Stimulated activated CD4-positive, alpha-beta T cell treated with anti-CD3 and anti-CD28 coated beads, Interleukin-15, amount 100 ng/mL, for 1 hour (primary cell): ENCODE measurements at places on chromosomes 11 and 22.

- DNase-seq = no peak
Observed at GRCh38 chr11:108027057-108027456, 18.4 kb downstream of the CUL5 start.

DNA sequence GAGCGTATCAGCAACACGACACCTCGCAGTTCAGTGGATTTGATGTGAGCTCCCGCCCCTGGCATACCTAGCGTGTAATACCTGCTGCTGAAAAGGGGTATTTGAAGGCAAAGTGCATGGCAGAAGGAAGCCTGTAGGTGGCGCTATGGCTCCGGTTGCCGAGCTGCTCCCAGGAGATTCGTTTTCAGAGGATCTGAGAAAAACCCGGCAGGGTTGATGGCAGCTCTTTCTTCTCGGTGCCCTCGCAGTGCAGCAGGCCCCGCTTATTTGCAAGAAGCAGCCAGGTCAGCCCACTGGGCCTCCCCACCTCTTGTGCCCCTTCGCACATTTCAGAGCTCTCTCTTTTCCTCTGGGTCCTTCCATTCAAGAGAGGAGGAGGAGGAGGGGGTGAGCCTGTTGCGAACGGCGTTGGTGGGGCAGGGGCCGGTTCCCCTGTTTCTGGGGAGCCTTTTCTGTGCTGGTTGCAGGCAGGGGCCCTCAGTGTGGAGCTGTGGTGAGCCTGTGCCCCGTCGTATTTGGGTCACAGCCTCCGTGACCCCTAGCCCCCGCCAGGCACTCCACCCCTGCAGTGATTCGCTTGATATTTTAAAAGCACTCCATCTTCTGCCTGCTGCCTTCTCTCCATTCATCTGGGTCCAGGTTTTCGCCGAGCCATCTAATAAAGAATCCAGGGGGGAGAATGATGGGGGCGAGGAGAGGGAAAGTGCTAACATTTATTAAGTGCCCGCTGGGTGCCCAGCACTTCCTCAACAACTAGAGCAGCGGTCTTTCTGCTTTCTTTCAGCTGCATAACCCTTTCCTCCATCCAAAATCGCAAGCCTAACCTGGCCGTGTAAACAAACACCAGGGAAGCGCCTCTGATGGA, 85.3 kb upstream of the SYT13 start:
- peak; percentile 21 for DNase-seq

DNA sequence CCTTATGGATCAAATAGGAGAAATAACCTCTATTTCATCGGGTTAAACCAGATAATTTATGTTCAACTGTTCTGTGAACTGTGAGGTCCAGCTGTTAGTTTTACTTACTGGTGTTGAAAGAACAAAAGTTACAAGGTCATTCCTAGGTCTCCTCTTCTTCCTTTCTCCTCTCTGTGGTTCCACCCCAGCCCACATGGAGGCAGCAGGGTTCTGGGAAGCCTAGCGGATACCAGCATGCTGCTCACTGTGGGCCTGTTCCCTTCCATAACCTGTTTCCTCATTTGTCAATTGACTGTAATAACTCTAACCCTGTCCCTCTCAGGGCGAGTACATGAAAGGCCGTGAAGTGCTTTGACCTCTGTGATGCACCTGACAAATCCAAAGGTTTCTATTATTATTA, 27.8 kb downstream of the RELT start:
- no peak for DNase-seq

- no peak for DNase-seq
Observed at GRCh38 chr22:17633217-17633997, 4.9 kb upstream of the ATP6V1E1 start.

DNA sequence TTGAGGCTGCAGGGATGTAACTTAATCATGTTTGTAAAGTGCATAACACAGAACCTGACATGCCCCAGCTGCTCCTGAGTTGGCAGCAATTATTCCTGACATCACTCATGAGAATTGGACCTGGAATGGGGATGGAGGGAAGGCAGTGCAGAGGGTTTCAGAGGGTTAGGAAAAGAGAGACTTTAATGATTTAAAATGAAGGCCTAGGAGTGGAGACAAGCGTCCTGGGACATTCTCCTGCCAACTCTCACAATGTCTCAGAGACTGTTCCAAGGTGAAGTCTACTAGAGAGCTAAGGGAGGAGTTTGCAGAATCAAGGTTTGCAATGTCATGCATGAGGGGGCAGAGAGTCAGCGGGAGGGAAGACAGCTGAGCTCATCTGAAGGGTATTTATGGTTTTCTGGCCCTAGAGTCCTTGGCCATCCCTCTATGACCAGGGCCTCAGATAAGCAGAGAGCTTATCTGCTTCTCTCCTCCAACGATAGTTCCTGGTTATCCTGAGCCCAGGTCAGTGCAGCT, 36.9 kb downstream of the GGTLC2 start:
- DNase-seq = no peak

DNA sequence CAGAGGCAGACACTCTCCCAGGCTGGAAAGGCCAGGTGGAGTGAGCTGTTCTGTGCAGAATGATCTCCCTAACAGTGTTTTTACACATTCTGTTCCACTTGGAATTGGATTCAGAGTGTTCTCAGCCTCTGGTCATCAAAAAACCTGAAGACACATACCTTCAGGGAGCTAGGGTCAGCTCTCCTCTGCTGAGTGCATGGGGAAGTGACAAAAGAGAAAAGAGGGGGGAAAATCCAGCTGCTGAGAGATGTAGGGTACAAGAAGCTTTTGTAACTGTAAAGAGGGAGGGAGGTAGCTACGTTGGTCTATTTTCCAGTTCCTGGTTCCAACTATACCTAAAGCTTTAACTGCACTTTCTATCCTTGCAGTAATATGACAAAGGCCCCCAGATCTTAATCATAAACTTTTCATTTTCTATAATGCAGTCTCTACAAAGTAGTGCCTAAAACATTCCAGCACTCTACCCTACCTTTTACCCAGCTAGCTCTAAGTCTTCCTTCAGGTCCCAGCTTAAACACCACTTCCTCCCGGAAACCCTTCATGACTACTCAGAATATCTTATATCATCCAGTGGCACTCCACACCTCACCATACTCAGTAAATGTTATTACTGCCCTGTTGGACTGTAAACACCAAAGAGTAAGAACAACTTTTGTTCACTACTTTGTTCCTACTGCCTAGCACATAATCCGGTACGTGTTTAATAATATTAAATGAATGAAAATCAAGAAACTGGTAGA, 9.2 kb downstream of the MAPK1 start:
- DNase-seq = no peak

DNA sequence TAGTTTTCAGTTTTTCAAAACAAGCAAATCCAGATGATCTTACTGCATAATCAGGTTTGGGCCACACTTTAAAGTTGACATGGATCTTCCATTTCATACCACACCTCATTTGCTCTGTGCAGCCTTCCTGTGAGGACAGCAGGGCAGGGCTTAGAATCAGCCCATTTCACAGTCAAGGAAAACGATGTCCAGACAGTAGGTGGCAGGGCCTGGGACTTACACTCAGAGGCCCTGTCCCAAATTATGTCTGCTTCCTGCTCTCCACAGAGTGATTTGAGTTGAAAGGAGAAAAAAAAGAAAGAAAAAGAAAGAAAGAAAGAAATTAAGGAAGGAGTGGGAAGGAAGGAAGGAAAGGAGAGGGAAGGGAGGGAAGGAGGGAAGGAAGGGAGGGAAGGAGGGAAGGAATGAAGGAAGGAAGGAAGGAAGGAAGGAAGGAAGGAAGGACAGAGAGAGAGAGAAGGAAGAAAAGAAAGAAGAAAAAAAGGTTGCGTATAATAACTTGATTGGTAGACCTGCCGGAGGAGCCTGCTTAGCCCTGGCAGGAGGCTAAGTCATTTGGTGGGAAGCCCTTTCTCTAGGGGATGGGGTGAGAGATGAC, 23.6 kb downstream of the TSKU start:
- no peak for DNase-seq

GRCh38 chr11:63599211-63600122, 14.8 kb downstream of the PLAAT3 start:
- no peak for DNase-seq

GRCh38 chr11:114883472-114883871, 205.1 kb downstream of the NXPE2 start:
- DNase-seq = no peak

DNA sequence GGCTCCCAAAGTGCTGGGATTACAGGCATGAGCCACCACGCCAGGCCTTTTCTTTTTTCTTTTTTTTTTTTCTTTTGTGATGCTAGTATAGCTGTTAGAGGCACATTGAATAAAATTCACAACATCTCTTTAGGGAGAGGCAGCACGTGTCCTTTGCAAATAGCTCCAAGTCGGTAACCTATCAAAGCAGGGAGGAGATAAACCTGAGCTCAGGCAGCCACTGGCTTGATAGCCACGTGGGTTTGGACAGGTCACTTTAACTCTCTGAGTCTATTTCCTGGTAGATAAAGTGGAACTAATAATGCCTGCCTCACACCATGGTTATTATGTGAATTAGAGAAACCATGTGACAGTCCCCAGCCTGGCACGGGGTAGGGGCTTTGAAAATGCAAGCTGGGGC, 43.1 kb upstream of the ATXN10 start:
- DNase-seq = no peak

DNA sequence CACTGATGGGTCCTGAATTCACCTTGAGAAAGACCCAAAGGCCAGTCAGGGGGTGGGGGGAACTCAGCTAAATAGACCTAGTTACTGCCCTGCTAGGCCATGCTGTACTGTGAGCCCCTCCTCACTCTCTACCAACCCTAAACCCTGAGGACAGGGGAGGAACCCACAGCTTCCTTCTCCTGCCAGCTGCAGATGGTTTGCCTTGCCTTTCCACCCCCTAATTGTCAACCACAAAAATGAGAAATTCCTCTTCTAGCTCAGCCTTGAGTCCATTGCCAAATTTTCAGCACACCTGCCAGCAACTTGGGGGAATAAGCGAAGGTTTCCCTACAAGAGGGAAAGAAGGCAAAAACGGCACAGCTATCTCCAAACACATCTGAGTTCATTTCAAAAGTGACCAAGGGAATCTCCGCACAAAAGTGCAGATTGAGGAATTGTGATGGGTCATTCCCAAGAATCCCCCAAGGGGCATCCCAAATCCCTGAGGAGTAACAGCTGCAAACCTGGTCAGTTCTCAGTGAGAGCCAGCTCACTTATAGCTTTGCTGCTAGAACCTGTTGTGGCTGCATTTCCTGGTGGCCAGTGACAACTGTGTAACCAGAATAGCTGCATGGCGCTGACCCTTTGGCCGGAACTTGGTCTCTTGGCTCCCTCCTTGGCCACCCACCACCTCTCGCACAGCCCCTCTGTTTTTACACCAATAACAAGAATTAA, 2.4 kb upstream of the TTC36 start:
- DNase-seq = no peak

DNA sequence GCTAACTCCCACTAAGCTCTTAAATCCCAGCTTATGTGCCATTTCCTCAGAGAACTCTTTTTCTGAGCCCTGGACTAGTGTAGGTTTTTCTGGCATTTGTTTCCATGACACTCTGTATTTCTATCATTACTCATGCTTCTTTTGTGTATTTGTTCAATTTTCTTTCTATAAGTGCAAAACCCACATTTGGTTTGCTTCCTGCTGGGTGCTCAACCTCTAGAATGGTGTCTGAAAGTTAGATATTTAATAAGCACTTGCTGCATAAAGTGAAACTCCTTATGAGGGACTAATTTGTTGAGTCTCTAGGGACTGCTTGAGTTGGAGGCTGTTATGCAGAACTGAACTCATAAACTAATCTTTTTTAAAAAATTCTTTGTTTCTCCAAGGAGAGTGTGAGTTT, 68.6 kb downstream of the SYT9 start:
- DNase-seq = no peak

GRCh38 chr22:26246552-26246951, 77.3 kb downstream of the SEZ6L start:
- DNase-seq = no peak

GRCh38 chr11:20132667-20133039, 27.6 kb downstream of the DBX1 start:
- no peak for DNase-seq

DNA sequence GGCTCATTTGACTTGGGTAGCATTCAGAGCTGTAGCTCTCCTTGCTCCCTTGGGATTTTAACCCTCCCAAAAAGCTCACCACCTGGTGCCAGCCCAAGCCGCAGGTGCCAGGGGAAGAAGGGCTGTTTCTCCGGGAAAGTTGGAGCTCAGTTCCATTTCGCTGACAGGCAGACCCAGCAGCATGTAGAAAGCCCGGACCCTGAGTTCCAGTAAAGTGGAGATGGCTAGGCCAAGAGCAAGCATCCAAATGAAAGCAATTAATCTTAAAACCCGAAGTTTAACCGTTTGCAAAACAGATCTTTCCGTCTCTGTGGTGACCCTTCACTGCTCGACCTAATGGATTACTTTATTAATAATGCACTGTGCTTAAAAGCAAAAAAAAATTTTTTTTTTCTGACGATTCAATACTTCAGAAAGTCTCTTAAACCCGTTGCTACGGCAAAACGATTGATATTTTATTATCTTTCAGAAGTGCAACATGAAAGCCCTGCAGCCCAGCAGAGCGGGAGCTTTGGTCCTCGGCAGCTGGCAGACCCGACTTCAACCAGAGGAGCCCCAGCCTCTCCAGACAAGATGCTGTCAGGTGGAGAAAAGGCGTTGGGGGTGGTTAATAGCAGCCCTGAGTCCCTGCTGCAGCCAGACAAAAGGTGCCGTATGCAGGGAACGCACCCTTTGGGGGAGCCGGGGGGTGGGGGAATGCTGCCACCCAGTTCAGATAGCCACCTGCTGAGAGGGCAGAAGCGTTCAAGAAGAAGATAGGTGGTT, 3.3 kb downstream of the LMO1 start:
- DNase-seq = no peak

DNA sequence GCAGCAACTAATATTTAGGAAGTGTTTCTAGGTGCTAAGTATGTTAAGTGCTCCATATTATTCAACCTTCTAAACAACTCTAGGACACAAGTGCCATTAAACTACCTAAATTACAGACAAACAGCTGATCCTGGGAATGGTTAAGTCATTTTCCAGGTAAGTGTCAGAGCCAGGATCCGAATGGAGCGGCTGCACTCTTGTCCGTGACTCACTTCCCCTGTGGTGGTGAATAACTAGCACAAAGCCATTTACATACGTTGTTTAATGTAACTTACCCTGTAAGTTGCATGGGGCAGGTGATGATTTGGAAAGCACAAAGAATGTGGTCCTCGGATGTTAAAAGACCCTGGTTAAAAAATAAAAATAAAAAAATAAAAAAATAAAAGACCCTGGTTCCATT, 8.8 kb upstream of the PRG2 start:
- DNase-seq = no peak

GRCh38 chr11:101862391-101863233, 52.2 kb upstream of the CEP126 start:
- DNase-seq = no peak

DNA sequence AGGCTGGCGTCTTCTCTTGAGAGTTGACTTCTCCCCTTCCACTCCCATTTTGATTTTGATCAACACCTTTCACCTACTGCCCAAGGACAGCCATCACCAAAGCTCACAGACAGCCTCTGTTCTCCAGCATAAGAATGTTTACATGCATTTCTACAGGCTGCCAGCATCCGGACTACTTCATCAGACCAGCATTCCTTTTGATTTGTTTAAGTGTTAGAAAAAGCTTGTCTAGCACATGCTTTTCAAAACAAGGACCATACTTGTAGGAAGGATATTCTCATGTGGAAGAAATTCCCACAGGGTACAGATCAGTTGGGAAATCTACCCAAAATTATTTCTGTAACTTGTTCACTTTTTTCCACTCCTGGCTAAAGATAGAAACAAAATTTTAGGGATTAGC, 6.2 kb upstream of the KCNA4 start:
- DNase-seq = no peak
